ENCODE measurements at places on chromosomes 4 and X.

DNA sequence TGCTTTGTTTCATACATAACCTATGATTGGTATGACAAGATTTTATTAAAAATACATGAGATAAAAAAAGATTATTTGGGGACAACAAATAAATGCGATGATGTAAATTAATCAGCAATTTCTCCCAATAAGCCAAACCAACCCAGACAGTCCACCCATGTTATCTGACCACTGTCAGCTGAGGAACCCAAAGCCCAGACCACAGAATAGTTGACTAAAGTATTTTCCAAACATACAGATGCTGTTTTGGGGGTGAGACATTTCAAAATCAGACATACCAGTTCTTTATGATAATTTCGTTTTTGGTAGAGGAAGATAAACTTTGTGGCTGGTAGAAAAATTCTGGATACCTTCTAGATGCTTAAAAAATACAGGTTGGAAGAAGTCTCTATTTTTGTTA lies 650.8 kb upstream of the FAM241A start:
- DNase-seq, result no peak

DNA sequence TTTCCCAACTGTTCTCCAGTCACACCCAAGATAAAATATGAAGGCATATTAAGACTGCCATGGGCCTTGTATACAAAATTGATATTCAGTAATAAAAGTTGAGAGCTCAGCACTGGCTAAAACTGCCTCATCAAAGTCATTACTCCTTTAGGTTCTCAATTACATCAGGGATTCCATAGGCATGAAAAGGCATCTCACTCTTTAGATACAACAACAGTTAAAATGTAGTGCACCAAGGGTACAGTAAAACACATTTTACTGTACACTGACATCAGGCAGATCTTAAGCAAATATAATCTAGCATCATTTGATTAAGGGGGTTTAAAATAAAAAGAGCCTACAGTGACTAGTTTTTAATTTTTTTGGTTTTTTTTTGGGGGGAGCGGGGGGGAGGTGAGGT lies 107.7 kb downstream of the PPP3CA start:
- DNase-seq, result no peak

GRCh38 chr4:155853189-155853588 lies 12.9 kb downstream of the ASIC5 start:
- no peak for DNase-seq

DNA sequence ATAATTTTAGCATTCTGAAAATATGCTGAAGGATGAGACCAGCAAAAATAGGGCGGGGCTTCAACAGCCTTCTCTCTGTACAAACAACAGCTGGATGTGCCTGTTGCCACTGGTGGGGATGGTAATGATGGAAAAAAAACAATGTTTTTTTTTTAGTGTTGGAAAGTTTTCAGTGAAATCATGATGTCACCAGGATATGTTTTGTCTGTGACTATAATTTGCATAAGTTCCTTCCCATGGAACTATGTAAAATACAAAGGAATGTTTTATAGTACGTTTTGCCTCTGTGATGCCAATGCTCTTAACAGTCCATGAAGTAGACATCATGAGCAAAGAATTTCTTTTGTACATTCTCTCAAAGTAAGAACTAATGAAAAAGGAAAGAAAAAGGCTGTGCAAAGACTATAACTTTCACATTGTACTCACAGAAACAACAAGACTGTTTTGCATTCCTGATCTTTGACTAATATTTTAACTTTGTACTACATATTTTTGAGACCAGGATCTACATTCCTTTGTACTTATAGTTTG lies 589.7 kb downstream of the SPRY1 start:
- no peak for DNase-seq

DNA sequence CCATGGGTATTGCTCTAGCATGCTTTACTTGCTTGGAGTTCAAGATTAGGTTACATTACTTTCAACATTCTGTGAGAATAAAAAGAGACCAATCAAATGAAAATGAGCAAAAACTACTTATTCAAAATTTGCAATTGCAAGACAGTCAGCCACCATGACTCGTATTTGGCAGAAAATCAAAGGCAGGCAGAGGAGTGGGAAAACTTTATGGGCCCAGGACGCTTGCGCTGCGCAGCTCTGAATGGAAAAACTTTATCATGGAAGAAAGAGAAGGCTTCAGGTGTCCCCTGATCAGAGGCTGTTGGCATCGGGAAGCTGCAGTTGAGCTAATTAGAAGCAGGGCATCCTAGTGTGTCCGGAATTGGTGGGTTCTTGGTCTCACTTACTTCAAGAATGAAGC lies 250.6 kb downstream of the USP46 start:
- DNase-seq, result no peak

GRCh38 chr4:163666332-163666873 lies 171.9 kb downstream of the TMA16 start:
- no peak for DNase-seq

DNA sequence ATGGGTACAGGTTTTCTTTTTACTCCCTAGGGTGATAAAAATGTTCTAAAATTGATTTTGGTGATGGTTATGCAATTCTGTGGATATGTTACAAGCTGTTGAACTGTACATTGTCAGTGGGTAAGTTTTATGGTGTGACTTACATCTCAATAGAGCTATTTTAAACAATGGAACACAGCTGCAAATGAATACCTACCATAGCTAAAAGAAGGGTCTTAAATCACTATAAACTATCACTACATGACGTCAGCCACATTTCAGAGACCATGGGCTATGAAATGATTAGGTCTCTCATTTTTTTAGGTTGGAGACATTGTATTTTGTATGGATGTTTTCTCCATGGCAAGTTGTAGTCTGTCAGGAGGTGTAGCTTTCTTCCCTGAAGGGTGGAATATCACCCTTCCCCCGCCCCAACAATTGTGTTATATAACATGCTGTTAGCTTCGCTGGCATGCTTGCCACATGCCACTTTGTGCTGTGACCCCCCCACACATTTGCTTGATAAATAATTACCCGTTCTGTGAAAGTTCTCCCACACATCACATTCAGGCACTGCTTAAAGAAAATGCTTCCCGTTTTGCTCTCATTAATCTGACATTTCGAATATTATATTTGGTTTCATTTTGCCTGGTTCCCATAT lies 159.7 kb downstream of the ARHGAP10 start:
- no peak for DNase-seq

GRCh38 chr4:83263106-83263505 lies 21.5 kb downstream of the COQ2 start:
- DNase-seq, result no peak

GRCh38 chrX:48022100-48022499 lies 15.3 kb downstream of the SPACA5 start:
- DNase-seq, result no peak

DNA sequence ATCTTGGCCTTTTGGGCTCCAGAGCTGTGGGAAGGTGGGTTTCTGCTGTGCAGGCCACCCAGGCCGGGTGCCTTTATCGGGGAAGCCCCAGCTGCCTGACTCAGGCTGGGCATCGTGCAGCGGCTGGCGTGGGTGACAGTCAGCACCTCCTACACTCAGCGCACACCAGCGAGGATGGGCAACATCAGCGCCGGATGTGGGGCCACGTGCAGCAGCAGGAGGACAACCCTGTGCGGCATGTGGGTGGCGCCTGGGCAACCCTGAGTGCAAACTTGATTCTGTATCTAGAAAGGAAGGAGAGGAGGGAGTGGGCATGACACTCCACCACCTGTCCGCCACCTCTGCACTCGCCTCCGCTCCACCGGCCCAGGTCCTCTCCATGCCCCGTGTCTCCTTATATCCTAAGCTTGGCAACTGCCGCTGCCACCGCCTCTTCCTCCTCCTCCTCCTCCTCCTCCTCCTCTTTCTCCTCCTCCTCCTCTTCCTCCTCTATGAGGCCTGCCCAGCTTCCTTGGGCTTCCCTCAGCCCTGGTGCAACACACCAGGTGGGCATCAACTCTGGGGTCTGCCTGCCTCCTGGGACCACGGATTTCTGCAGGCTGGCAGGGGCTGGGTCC lies 107.4 kb upstream of the AFAP1 start:
- no peak for DNase-seq

DNA sequence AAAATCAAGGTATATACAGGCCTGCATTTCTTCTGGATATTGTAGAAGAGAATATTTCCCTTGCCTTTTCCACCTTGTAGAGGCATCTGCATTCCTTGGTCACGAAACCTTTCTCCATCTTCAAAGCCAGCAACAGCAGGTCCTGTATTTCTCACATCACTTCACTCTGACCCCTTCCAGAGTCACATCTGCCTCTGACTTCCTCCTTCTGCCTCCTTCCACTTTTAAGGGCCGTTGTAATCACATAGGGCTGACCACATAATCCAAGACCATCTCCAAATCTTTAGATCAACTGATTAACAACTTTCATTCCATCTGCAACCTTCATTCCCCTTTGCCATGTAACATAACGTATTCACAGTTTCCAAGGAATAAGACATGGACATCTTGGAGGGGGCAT lies 38.3 kb upstream of the NDP start:
- no peak for DNase-seq

GRCh38 chr4:147836807-147837206 lies 104.9 kb downstream of the ARHGAP10 start:
- DNase-seq, result no peak

- DNase-seq, result no peak
These were observed 3.0 kb upstream of the ATP1B4 start for GRCh38 chrX:120358737-120359456.

DNA sequence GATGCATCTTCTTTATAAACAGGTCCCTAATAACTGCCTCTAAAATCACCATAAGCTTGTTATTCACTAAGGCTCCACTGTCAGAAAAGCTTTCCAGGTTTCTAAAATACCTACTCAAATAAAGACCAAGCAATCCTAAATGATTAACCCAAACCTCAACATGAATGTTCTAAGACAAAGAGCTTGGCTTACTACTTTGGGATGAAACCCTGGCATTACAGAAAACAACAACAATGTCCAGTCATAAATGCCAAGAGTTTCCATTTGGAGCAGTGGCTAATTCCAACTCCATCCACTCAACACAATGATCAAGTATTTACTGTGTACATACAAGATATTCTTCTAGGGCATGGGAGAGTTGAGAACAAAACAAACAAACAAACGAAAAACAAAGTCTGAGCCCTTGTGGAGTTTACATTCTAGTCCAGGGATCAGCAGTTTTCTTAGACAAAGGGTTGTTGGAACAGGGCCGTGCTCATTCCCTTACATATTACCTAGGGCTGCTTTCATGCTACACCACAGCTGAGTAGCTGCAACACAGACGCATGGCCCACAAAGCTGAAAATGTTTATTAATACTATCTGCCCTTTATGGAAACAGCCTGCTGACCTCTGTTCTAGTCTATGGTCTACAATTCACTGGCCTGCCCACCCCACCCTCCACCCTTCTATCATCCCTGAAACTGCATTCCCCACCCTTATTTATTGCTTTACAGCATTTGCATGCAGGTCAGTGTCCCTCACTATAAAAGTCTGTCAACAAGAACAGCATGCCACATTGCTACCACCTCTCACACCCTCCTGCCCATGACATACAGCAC lies 23.7 kb downstream of the ABCG2 start:
- no peak for DNase-seq
